ENCODE measurements at places on chromosomes 2 and 18.

DNA sequence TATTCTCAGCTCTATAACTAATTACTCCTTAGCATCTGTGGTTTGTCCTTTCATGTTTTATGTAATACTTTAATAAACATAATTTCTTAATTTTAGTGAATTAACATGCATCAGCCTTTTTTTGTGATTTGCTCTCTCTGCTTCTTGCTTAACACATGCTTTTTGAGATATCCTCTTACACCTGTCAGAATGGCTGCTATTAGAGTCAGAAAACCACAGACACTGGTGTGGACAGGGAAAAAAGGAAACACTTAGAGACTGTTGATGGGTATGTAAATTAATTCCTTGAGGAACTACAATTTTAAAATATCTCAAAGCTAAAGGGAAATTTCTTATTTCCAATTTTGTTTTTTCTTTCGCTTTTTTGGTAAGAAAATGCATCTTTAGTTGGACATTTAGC is 549.0 kb downstream of the ZNF804A start:
- no peak for DNase-seq

DNA sequence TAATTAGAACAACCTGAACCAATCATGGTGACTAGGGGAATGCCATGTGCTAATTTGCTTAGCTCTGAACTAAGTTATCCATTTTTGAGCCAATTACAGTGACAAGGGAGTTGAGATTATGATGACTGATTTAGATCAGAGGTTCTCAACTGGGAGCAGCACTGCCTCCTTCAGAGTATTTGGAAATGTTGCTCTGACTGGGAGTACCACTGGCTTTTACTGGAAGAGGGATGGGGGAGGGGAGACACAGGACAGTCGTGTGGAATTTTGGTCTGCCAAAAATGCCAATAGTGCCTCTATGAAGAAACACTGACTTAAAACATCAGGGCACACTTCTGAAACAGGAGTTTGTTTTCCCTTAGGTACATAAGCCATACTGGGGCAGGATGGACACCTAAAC is 48.1 kb upstream of the VPS54 start:
- no peak for DNase-seq

DNA sequence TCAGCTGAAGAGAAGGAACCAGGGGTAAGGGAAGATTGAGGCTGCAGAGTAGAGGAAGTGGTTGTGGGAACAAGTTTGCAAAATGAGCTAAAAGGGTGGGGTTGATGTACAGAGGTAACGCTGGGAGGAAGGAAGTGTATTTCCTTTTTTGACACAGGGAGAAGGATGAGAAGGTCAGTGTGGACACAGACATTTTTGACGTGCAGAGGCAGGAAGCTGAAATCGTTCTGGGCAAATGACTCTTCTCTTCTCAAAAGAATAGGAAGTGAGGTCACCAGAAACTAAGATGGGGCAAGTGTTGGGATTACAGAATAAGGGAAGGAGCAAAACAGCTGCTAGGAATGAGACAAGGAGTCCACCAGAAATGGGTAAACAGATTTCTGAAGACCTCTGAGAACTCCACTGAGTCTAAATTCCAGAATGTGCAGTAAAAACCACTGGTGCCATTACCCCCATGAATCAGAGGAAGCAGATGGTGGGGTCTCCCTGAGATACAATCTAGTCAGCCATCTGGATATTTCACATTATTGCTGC is 20.0 kb upstream of the RNF149 start:
- DNase-seq, result no peak

DNA sequence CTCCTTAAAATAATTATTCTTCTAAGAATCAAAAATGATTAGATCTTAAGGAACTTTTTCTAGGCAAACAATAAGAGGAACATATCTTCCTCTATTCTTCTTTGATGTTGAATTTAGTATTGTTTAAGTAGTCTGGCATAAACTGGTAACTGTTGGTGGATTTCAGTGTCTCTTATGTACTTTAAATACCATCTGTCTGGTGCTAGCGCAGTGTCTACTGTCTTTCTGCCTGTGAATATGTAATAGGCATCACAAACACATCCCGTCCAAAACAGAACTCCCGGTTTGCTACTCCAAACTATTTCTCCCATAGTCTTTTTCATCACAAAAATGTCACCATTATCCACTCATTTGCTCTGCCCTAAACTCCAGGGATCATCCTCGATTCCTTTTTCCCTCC is 281.7 kb downstream of the PHLPP1 start:
- no peak for DNase-seq

- DNase-seq, result peak; percentile 5
These were observed 421.5 kb upstream of the MEIS1 start for GRCh38 chr2:66013456-66013855.

GRCh38 chr2:136328207-136328795 is 210.4 kb upstream of the CXCR4 start:
- no peak for DNase-seq

GRCh38 chr2:14306268-14306861 is 326.2 kb upstream of the LRATD1 start:
- DNase-seq, result no peak

GRCh38 chr2:67841711-67842110 is 221.1 kb downstream of the C1D start:
- no peak for DNase-seq

GRCh38 chr2:230784795-230785194 is 72.2 kb downstream of the CAB39 start:
- DNase-seq, result no peak

- no peak for DNase-seq
These were observed 696.1 kb downstream of the NRXN1 start for GRCh38 chr2:50335852-50336251.

GRCh38 chr2:183014005-183014404 is 24.3 kb downstream of the NCKAP1 start:
- DNase-seq, result no peak

DNA sequence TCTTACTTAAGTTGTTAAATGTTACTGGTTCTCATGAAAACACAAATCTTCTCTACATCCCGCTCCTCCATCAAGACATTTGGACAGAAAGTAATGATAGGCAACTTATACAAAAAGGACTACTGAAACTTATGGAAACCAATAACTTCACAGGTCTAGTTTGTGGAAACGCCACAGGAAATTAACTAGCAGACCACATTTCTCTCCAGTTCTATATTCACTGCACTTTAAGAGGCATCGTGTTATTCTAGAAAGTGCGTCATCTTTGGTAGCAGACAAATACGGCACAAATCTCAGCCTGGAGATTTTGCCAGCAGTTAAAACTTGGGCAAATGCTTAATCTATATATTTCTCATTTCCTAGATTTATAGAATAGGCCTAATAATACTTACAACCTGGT is 164.3 kb downstream of the EPHA4 start:
- DNase-seq, result no peak

DNA sequence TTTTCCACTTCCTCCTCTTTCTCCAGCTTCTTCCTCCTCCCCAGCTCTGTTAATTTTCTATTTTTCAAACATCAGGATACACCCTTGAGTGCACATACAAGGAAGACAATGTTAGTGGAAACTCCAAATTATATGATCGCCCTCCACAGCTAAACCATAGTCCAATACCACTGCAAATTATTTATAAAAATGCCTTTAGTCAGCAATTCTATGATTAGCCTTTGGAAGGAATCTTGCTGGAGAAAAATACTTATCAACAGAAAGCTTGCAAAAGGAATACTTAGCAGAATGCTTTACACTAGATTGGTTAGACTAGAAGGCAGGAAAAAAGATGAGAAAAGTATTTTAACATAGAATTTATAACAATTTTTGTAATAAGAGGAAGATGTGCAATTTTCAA is 178.9 kb downstream of the FAM124B start:
- DNase-seq, result no peak

GRCh38 chr2:195404651-195405050 is 252.4 kb upstream of the SLC39A10 start:
- no peak for DNase-seq

GRCh38 chr18:23716516-23716915 is 27.3 kb downstream of the LAMA3 start:
- DNase-seq, result peak; percentile 69

DNA sequence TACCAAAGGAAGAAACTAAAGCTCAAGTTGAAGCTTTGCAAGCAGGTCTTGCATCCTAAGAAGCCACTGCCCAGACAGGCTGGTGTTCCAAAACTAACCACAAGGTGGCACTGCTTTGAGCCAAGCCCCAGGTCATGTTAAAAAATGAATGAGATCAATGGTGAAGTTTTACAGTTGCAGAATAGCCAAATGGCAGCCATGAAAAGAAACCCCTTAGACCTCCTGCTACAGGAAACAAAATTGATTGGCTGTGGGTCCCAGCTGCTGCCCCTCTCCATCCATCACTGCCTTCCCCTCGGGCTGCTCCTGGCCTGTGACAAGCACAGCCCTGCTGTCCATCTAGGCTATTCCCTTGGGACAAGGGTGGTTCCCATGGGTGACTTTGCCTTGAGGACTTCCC is 20.7 kb upstream of the MREG start:
- peak; percentile 78 for DNase-seq

GRCh38 chr18:33717339-33717738 is 139.3 kb downstream of the ASXL3 start:
- DNase-seq, result no peak

DNA sequence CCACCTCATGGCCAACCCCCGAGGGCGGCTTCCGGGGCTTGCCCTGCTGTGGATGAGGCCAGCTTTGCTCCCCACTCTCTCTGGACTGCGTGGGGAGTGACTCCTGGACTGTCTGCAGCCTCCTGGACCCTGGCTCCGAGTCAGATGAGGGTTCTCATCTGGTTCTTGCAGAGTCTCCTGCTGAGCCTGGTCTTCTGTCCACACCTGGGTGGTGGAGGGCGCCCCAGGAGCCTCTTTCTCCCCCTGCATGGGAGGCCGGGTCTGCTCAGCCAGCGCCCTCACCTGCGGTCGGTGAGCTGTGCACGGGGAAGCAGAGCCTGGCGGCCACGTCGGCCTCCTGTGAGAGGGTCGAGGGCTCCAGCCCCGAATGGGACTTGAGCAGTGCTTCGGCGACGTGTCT is 78.3 kb downstream of the RTP5 start:
- no peak for DNase-seq

DNA sequence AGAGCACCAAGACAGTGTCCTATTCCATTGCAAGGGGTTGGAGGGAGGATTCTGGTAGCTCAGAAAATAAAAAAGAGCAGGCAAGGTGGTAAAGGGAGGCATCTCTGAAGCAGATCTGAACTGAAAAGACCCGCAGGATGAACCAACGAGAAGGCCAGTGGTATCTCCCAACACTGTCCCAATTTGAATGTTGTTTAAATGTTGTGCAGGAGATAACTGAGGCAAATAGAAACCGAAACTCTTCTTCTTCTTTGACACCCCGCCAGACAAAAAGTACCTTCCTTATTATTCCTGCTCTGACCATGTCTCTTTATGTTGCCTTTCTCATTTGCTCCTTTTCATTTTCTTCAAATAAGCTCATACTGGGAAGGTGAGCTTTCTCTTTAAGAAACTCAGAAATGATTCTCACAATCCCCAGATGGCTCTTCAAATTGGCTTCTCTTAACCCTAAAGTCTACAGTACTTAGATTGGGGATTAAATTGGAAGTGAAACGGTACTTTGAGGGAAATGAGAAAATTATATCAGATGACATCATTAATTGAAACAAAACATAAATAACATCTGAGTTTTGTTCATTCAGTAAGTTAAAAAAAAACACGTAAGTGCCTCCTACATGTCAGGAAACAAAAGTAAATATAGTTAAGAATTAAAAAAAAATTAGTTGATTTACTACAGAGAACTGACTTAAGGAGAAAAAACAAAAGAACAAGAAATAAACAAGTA is 143.6 kb downstream of the WDPCP start:
- DNase-seq, result no peak

DNA sequence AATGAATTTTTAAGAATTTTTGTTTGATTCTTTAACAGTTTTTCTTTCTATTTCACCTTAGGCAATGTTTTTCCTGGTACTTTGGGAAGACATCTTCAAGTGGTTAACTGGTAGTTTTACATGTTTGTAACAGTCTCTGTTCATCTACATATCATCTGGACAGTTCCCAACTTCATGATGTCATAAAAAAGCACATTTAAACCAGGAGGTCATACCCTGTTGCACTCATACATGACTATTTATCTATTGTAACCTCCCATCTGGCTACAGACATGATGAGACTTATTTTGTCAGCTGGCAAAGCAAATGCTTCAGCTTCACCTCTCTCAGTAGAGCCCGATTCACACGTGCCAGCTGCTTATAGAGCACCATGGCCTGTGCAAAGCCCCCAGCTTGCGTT is 99.8 kb upstream of the YPEL5 start:
- no peak for DNase-seq

- DNase-seq, result no peak
These were observed 1087.5 kb upstream of the NXPH2 start for GRCh38 chr2:139867601-139868226.

GRCh38 chr2:201057087-201057521 is 14.4 kb downstream of the HYCC2 start:
- DNase-seq, result peak; percentile 9

DNA sequence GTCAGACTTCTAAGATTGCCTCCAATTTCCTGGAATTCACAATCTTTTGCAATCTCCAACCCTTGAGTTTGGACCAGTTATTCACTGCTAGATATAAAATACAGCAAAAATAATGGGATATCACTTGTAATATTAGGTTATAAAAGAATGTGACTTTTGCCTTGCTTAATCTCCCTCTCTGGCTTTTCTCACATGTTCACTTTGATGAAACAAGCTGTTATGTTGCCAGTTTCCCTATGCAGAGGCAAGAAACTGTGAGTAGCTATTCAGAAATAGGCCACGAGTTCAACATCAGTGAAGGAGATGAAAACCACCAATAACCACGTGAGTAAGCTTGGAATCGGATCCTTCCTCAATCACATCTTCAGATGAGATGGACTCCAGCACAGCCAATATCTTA is 842.7 kb downstream of the RNF144A start:
- no peak for DNase-seq

DNA sequence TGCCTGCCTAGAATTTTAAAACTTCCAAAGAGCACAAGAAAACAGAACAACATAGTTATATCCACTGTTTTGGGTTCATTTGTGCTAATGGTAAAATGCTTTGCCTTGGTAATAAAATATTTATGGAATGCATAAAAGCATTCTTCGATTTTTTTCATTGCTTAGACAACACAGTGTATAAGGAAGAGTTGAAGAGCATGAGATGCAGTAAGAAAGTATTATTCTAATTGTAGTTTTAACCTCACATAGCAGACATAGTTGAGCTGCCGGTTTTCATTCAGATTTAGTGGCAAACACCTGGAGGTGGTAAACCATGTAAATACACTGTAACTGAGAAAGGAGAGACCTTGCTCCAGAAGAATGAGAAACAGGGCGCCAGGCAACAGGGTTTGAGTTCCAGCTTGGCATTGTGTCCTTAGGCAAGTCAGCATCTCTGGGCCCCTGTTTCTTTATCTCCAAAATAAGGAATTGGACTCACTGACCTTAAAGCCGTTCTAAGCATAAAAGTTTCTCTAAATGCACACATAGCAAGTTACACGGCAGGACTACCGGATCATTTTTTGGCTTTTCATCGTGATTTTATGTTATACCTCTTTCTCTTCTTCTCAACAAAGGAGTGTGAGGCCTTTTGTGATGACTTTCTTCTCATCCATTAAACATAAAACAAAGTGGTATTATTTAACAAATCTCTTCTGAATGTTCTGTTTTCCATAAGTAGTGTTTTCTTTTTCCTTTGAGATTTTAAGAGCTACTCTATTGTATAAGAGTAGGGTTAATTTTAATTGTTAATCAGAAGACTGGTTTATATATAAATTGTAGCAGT is 7.9 kb downstream of the UGP2 start:
- peak; percentile 39 for DNase-seq
